CD8-positive, alpha-beta memory T cell (primary cell): ENCODE measurements at places on chromosomes 6 and 20. TPM values are rescaled to one million over a fixed set of nuclear protein-coding genes. Genes with fewer than 3 reads are reported as not detected.

GRCh38 chr6:162157167-162157870, 570.2 kb downstream of the PRKN start:
- no peaks in the 10 kb centered on the region for H3K27me3 ChIP-seq
- H3K4me1 ChIP-seq: no peaks in the 10 kb centered on the region
- no peak for DNase-seq
- H3K27ac ChIP-seq: no peak overlapping the region
- no peaks in the 10 kb centered on the region for H3K36me3 ChIP-seq

GRCh38 chr6:71028236-71028876, 71.5 kb upstream of the B3GAT2 start:
- H3K4me1 ChIP-seq: no peaks in the 10 kb centered on the region
- H3K27ac ChIP-seq: no peak overlapping the region
- H3K4me3 ChIP-seq: no peak overlapping the region
- DNase-seq: no peak
- no peaks in the 10 kb centered on the region for H3K36me3 ChIP-seq
- no peaks in the 10 kb centered on the region for H3K27me3 ChIP-seq

DNA sequence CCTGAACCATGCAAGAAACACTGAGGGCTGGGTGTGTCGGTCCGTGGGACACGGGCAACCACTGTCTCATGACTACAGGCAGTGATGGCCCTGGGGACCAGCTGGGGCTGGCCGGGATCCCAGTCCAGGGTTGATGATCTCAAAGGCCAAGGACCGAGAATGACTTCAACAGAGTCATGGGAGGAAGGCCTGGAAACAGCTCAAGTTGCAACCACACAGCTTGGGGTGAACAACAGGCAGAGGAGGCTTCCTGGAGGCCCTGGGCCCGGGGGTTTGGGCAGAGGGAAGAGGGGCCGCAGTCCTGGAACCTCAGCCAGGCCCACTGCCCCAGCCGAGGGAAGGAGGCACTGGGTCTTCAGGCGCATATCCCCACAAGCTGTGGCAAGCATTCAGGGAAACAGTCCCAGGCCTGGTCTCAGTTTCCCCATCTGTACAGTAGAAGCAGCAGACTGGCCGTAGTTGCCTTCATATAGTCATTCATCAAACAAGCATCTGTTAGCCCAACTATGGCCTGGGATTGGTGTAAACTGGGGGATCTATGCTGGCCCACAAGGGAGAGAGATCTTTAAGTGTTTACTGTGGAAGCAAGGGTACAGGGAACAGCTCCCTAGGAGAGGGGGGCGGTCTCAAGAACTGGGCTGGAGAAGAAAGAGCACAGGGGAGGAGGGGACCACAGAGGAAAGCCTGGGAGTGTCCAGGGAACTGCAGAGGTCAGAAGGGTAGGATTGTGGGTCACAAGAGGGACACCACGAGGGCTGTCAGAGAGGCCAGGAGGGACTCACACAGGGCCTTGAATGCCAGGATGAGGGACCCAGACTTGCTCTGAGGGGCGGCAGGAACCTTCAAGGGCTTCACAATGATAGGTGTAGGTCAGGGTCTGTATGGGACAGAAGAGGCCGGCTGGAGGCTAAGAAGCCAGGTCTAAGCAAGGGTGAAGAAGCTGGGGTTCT, 2.1 kb downstream of the MYL9 start:
- no peaks in the 10 kb centered on the region for H3K27me3 ChIP-seq
- no peak for DNase-seq
- no peak overlapping the region for H3K27ac ChIP-seq
- H3K36me3 ChIP-seq: no peaks in the 10 kb centered on the region
- no peak overlapping the region for H3K4me3 ChIP-seq

DNA sequence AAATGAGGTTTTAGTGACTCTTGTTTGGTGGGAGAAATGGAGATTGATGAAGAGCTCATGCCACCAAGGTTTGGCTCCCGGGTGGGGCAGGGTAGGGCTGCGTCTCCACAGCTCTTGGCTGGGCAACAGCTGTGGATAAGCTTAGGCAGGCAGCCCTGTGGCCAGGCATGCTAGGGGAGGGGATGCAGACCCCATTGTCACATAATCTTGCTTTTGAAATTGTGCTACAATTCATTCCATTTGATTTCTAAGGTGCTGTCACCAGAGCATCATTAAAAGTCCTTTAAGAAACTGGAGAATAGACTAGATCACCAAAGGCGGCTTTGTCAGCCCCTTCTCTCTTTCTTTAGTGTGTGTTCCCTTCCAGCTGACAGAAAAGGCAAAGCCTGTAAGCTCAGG, 574.2 kb upstream of the JAG1 start:
- no peaks in the 10 kb centered on the region for H3K4me1 ChIP-seq
- no peak overlapping the region for H3K4me3 ChIP-seq
- H3K36me3 ChIP-seq: no peaks in the 10 kb centered on the region
- no peak overlapping the region for H3K27ac ChIP-seq

DNA sequence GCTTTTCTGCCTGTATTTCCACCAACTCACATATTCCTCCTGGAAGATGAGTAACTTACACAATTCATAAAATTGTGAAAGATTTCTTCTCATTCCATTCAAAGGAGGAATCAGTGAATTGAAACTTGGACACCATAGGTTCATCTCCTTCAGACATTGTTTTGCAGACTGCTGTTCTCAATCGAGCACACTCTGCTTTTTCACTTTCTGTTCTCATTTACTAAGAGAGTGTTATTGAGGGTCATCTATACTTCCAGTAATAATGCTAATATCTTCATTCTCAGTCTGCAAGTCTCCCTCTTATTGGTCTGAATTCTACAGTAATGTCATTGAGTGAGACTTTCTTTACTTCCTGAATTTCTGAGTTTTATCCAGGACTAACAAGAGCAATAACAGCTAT, 67.5 kb upstream of the FUT9 start:
- no peak for DNase-seq
- H3K27me3 ChIP-seq: no peaks in the 10 kb centered on the region
- H3K4me1 ChIP-seq: no peaks in the 10 kb centered on the region
- no peaks in the 10 kb centered on the region for H3K36me3 ChIP-seq

GRCh38 chr6:131644921-131645320, 7.8 kb downstream of the ENPP3 start:
- no peak for DNase-seq
- H3K27me3 ChIP-seq: no peaks in the 10 kb centered on the region
- no peaks in the 10 kb centered on the region for H3K36me3 ChIP-seq
- no peak overlapping the region for H3K27ac ChIP-seq
- no peak overlapping the region for H3K4me3 ChIP-seq

DNA sequence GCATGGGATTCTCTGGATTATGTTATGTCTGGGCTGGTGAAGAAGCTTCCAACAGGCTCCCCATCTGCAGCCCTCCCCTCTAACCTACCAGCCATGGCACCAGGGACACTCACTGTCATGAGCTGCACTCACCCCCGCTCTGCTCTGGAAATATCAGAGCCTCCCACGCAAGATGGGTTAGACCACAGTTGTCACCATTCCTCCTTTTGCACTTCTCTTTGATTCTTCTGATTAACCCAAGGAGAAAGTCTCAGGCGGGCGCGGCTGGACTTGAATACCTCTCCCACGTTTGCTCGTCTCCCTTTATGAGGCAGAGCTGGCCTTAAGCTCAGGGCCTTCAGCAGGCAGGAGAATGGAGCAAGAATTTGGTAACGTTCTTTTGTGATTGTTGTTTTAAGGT, 128.1 kb downstream of the CEBPB start:
- peaks cover 5% of the 10 kb centered on the region for H3K27me3 ChIP-seq
- no peaks in the 10 kb centered on the region for H3K4me1 ChIP-seq
- no peaks in the 10 kb centered on the region for H3K36me3 ChIP-seq
- H3K27ac ChIP-seq: no peak overlapping the region
- no peak for DNase-seq

GRCh38 chr20:53750827-53751619, 157.4 kb upstream of the ZNF217 start:
- H3K27ac ChIP-seq: peak overlapping the region; percentile 71
- no peak overlapping the region for H3K4me3 ChIP-seq
- no peaks in the 10 kb centered on the region for H3K36me3 ChIP-seq
- H3K27me3 ChIP-seq: no peaks in the 10 kb centered on the region
- DNase-seq: peak; percentile 43

GRCh38 chr20:33061658-33062028, 7.9 kb downstream of the BPIFB3 start:
- H3K4me3 ChIP-seq: no peak overlapping the region
- no peak overlapping the region for H3K27ac ChIP-seq
- no peaks in the 10 kb centered on the region for H3K27me3 ChIP-seq
- DNase-seq: no peak
- H3K36me3 ChIP-seq: no peaks in the 10 kb centered on the region

GRCh38 chr6:134714679-134715078, 235.2 kb downstream of the ALDH8A1 start:
- H3K27ac ChIP-seq: no peak overlapping the region
- no peaks in the 10 kb centered on the region for H3K4me1 ChIP-seq
- H3K36me3 ChIP-seq: no peaks in the 10 kb centered on the region
- no peak overlapping the region for H3K4me3 ChIP-seq

- no peaks in the 10 kb centered on the region for H3K27me3 ChIP-seq
- H3K27ac ChIP-seq: no peak overlapping the region
- no peaks in the 10 kb centered on the region for H3K4me1 ChIP-seq
- DNase-seq: no peak
- H3K36me3 ChIP-seq: no peaks in the 10 kb centered on the region
These were observed 79.2 kb upstream of the BACH2 start for GRCh38 chr6:90375681-90376439.

DNA sequence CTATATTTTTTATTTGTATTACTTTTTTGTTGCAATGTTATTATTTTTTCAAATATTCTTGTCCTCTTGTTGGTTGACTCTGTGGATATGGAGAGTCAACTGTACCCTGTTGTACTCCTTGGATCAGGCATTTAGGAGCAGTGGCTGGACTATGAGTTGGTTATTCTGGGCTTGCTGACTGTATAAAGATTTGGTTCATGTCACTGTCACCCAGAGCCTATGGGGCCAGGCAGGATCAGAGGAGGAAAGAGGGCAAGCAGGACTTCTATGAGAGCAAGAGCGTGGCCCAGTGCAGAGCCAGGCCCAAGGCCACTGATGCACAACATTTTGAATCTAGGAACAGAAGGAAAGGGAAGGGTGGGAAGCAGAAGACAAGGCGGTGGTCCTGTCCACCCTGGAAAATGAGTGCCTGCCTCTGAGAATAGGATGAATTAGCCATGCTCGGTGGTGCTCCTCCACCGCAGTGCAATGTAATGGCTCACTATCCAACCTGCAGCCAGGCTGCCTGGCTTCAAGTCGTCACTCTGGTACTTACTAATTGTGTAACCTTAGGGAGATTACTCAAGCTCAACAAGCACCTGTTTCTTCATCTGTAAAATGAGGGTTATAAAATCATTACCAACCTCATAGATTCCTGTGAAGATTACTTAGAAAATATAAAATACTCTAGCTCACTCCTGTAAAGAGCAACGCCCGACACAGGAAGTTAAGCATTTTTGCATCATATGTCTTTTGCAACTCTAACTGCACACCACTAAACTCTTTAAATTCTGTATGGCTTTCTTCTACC, 192.1 kb downstream of the KCNQ5 start:
- no peak for DNase-seq
- no peaks in the 10 kb centered on the region for H3K27me3 ChIP-seq
- H3K4me1 ChIP-seq: no peaks in the 10 kb centered on the region

DNA sequence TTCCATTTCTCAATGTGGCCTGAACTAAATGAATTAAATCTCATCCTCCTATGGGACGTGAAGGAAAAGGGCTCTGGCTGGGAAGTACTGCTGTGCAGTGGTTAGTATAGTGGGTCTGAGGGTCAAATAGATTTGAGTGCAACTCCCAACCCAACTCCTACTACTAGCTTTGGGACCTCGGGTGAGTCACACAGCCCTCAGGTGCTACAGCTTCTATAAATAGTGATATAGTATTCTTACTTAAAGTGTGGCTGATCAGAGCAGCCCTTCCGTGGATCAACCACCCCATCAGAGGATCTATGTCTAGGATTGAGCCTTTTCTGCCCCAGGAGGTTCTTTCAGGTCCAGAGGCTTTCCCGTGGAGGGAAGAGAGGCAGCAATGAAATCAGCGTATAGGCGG, 904 bp upstream of the UST start:
- peaks cover 7% of the 10 kb centered on the region for H3K27me3 ChIP-seq
- H3K27ac ChIP-seq: no peak overlapping the region
- H3K4me1 ChIP-seq: peaks cover 17% of the 10 kb centered on the region
- no peak for DNase-seq
- H3K4me3 ChIP-seq: peak overlapping the region; percentile 67

GRCh38 chr20:58086763-58087561, 141.5 kb downstream of the ANKRD60 start:
- no peak for DNase-seq
- no peak overlapping the region for H3K27ac ChIP-seq
- H3K36me3 ChIP-seq: no peaks in the 10 kb centered on the region
- no peaks in the 10 kb centered on the region for H3K4me1 ChIP-seq
- no peak overlapping the region for H3K4me3 ChIP-seq
- H3K27me3 ChIP-seq: no peaks in the 10 kb centered on the region

GRCh38 chr20:1471242-1471641, 4.6 kb upstream of the NSFL1C start:
- no peak for DNase-seq
- no peak overlapping the region for H3K27ac ChIP-seq

GRCh38 chr6:14921170-14921569, 324.7 kb upstream of the JARID2 start:
- H3K36me3 ChIP-seq: no peaks in the 10 kb centered on the region
- no peak overlapping the region for H3K4me3 ChIP-seq
- no peaks in the 10 kb centered on the region for H3K4me1 ChIP-seq
- H3K27me3 ChIP-seq: no peaks in the 10 kb centered on the region
- no peak overlapping the region for H3K27ac ChIP-seq

GRCh38 chr6:131682442-131682841, 18.8 kb downstream of the OR2A4 start:
- H3K27ac ChIP-seq: no peak overlapping the region
- H3K4me1 ChIP-seq: no peaks in the 10 kb centered on the region
- no peaks in the 10 kb centered on the region for H3K36me3 ChIP-seq
- no peak for DNase-seq
- no peak overlapping the region for H3K4me3 ChIP-seq
- no peaks in the 10 kb centered on the region for H3K27me3 ChIP-seq

DNA sequence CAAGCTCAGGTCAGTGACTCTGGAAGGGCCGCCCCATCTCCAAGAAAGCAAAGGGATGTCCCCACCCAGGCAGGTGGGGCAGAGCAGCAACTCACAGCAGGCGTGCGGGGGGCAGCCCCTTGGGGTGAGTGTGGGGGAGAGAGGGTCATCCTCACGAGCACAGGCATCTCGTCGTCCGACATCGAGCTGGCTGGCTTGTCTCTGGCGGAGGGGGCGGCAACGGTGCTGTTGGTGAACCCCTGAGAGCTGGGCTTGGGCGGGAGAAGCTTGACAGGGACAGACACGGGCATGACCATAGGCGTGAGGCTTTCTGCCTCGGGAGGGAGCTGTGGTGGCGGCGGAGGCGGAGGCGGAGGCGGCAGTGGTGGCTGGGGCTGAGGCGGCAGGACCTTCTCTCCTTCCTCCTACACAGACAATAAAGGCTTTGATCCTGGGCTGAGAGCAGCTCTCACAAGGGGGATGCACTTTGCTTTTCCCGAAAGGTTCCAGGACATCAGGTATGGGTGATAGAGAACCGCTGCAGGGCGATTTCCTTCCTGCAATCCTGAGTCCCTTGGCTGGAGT, 45.6 kb upstream of the MRPS10 start:
- H3K4me1 ChIP-seq: no peaks in the 10 kb centered on the region
- H3K27ac ChIP-seq: no peak overlapping the region
- no peak overlapping the region for H3K4me3 ChIP-seq

HLA-DPA1 gene
- 69.8 TPM for total RNA-seq

PRSS16 gene
- total RNA-seq: 0.55 TPM

MPIG6B gene
- not detected for total RNA-seq

HLA-DQA2 gene
- 1.2 TPM for total RNA-seq

C20orf144 gene
- total RNA-seq: 0.16 TPM

TMEM74B gene
- total RNA-seq: not detected

PPP1R3G gene
- total RNA-seq: not detected
